ENCODE measurements at places on chromosomes 6 and 20. TPM values are rescaled to one million over a fixed set of nuclear protein-coding genes. Genes with fewer than 3 reads are reported as not detected.

GRCh38 chr6:14426281-14426680 is 308.7 kb downstream of the CD83 start:
- no peak for DNase-seq

DNA sequence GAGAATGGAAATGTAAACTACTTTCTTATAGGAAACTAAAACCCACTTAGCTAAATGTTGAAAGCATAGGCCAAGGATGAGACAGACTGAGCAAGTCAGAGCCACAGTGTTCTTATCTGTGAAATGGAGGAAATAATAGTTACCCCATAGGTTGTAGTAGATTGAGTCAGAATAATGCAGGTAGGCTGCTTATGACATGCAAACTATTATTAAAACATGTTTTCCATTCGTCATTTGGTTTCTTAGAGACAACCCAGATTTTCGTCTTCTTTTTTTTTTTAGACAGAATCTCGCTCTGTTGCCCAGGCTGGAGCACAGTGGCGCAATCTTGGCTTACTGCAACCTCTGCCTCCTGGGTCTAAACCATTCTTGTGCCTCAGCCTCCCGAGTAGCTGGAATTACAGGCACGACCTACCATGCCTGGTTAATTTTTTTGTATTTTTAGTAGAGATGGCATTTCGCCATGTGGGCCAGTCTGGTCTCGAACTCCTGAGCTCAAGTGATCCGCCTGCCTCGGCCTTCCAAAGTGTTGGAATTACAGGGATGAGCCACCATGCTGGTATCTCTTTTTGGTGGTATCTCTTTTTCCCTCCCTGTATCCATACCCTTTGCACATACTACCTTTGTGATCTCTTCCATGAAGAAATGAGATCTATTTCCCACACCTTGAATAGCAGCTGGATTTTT is 196.5 kb upstream of the ZNF217 start:
- no peak for DNase-seq

- no peak for DNase-seq
Observed at GRCh38 chr6:119119989-119120388, 41.5 kb upstream of the FAM184A start.

DNA sequence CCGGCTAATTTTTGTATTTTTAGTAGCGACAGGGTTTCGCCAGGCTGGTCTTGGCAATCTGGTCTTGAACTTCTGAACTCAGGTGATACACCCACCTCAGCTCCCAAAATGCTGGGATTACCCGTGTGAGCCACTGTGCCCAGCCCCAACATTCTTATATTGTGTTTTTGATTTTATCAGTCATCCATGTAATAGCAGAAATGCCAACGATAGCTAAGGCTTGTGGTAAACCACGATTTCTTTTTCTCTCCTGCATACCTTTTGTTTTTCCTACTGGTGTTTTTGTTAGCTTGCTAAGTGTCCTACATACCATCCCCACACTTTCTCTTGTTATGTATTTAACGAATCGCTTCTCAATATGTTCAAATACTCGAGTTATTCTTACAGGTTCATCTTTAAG is 12.1 kb downstream of the PHACTR2 start:
- DNase-seq, result no peak

GRCh38 chr6:128505603-128506002 is 14.8 kb downstream of the PTPRK start:
- no peak for DNase-seq

GRCh38 chr6:70270287-70271005 is 32.4 kb downstream of the COL9A1 start:
- DNase-seq, result no peak

GRCh38 chr20:18477821-18478220 is 10.6 kb downstream of the POLR3F start:
- no peak for DNase-seq

DNA sequence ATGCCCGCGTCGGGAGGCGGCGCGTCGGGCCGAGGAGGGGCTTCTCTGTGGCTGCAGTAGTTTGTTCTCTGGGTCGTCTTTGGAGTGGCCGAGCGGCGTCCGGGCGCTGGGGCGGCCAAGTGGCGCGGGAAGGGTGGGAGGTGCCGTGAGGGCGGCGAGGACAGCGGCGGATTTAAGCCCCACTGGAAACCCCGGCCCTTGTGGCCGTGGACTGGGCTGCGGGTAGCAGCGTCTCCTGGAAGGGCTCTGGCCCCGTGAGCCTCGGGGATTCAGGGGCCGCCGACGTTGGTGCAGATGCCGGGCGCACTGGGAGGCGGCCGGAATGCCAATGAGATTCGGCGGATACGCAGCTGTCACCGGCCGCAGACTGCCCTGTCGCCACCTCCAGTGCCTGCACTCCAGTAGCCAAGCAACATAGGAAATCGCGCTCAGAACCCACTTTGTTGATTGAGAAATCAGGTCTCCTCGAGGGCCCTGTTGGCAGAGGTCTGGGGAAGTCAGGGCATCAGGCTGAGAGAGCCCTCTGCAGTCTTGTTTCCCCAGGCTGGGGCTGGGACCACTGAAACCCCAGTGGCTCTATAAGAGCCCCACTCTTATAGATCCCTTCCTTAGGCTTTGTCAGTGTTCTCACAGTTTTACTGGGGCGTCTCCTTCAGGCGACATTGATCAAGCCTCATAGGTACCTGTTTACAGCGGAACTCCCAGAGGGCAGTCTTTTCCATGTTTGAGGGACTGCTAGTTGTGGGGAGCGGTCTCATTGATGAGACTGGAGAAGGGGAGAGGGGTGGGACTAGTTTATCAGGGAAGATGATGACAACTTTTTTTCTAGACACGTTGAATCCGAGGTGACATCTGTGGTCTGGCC is 642 bp downstream of the GZF1 start:
- DNase-seq, result no peak

The NT5DC1 gene
- 39.7 TPM for total RNA-seq

The CALHM4 gene
- total RNA-seq, result not detected

All from activated T-cell treated with anti-CD3 and anti-CD28 coated beads, Interleukin-2, amount 50 U/mL, for 4 hours (primary cell).